Urothelium cell line (cell line): ENCODE measurements at places on chromosomes 16 and 17.

DNA sequence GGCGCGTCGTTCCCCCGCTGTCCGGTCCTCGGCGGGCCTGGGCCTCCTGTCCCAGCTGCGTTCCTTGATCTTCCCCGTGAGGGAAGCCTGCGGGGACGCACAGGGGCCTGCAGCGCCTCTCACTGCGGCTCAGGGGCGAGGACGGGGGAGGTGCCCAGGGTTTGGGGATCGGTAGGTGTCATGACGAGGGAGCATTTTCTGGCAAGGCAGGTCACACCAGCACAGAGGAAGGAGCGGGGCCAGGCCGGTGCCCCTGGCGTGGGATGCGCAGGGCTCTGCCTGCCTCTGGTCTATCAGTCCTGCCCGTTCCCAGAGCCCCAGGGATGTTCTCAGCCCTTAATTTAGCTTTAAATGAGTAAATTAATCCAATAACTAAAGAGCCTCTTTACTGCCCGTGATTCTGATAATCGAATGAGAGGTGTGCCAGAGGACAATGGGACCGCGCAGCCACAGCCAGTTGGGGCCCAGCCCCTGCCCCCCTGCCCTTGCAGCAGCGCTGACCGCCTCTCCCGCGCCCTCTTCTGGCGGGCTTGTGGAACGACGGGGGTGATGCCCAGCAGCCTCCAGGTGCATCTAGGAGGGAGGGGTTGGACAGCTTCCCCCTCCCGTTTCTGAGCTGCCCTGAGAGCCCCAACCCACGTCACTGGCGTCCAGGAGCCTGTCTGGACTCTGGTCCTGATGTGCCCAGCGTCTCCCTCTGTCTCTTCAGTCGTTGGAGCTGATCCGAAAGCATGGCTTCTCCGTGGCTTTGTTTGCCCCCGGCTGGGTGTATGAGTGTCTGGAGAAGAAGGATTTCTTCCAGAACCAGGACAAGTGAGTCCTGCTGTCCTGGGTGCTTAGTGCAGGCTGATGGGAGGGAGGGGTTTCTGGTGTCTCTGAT lies 7.9 kb downstream of the ENGASE start:
- peak; percentile 83 for DNase-seq

DNA sequence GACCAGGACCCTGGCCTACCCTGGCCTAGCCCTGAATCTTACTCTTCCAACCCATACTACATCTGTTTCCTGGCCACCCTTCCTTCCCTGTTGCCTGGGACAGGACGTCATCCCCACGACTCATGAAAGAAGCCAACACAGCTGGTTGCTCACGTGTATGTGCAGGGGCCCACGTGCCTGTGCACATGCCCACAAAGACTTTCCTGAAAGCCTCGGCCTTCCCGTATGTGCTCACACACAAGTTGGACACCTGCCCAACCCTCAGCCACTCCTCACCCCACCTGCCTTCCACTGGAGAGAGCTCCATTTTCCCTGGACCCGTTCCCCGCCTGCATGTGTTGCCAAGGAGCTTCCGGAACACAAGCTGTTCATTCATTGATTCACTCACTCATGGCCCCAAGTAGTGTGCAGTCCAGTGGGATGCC lies 7.0 kb downstream of the PLXDC1 start:
- DNase-seq = peak; percentile 87

- no peak for DNase-seq
These were observed 66.4 kb downstream of the CEP95 start for GRCh38 chr17:64573214-64573613.

DNA sequence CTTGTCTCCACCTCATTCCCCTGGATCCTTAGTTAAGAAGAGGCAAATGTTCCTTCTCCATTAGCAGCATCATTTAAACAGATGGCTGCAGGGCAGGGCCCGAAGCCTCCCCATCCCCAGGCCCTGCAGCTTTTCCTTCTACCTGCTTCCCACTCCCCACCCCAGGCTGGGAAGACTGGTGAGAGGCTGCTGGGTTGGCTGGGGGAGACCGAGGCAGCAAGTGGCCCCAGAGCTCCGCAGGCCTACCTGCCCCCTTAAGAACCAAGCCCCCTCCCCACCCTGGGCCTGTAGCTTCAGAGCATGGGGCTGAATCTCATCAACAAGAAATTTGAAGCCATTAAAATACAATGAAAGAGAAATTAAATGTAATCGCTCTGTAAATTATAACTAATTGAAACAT lies 22.1 kb upstream of the RPL38 start:
- DNase-seq = no peak

DNA sequence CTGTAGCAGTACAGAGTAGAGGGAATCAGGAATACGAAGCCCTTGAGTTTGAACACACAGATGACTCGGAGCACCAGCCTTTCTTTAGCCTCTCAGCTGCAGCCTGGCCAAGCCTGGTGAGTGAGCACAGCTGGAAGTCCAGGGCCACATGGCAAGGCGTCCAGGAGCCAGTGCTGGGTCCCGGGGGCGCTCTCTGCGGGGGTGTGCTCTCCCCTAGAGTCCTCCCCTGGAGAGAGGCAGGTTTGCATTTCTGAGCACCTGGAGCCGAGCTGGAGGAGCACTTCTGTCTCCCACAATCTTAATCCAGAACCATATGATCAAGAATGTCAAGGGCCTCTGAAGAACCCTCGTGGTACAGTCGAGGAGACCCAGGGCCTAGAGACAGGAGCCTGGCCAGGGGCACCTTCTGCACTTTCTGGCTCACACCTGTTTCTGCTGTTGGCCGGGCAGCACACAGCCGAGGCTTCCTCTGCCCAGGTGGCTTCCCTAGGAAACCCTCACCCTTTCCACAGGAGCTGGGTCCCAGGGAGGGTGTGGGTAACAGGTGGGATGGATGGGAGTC lies 78.3 kb downstream of the PLD6 start:
- no peak for DNase-seq

- DNase-seq = peak; percentile 91
These were observed 11.1 kb downstream of the TSPOAP1 start for GRCh38 chr17:58317421-58318064.

DNA sequence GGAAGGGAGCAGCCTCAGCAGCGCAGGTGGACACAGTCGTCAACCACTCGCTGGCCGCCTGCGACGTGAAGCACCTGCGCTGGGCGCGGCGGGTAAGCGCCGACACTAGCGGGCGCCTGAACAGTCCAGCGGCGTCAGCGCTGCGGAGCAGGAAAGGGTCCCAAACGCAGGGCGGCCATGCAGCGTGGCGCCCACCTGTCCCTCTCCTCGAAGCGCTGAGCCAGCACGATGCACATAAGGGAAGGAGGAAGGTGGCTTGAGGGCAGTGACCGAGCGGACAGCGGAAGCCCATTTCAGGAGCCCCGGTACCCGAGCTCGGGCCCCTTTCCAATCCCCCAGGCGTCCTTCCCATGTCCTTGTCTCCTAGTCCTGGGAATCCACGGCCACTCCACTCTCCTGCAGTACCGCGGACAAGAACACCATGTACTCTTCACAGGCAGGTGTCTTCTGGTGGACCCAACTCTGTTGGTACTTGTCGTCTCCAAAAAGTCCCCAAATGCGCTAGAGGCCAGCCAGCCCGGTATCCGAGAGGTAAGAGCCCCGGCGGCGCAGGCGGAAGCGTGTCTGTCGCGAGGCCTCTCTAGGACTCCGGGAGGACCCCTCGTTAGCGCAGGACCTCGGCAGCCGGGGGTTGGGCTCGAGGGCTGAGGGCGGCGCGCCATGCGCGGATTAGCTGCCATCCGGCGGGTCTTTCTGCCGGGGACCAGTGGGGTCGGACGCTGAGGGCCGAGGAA lies 14.4 kb downstream of the ZNF232 start:
- peak; percentile 53 for DNase-seq

- DNase-seq = no peak
These were observed 41.9 kb upstream of the KCNJ16 start for GRCh38 chr17:70033165-70033564.

GRCh38 chr16:84916178-84916577 lies 95.2 kb downstream of the ZDHHC7 start:
- no peak for DNase-seq

- DNase-seq = peak; percentile 76
These were observed 19.3 kb upstream of the CLEC3A start for GRCh38 chr16:78002915-78003538.

DNA sequence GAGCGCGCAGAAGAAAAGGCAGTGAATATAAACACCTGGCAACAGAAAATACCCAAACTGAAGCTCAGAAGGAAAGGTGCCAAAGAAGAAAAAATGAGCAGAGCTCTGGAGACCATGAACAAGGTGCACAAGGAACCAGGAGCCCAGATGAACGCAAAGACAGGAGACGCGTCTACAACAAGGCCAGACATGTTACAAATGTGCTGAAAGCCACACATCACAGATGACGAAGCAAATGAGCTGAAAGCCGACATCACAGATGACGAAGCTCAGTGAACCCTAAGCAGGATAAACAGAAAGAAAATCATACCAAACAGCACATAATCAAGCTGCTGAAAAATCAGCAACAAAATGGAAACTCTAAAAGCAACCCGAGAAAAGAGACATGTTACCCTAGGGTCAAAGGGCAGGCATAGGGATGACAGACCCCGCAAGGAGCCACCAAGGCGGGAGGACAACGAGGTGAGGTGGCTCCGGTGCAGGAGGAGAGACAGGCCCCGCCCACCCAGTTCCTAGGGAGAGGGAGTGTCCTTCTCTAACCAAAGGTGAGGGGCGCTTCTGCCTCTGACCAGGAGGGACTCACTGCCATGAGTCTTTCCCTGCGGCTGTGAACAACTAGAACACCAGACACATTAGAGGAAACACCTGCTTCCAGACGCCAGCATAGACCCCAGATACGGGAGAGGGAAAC lies 39.1 kb downstream of the CCDC57 start:
- DNase-seq = no peak

DNA sequence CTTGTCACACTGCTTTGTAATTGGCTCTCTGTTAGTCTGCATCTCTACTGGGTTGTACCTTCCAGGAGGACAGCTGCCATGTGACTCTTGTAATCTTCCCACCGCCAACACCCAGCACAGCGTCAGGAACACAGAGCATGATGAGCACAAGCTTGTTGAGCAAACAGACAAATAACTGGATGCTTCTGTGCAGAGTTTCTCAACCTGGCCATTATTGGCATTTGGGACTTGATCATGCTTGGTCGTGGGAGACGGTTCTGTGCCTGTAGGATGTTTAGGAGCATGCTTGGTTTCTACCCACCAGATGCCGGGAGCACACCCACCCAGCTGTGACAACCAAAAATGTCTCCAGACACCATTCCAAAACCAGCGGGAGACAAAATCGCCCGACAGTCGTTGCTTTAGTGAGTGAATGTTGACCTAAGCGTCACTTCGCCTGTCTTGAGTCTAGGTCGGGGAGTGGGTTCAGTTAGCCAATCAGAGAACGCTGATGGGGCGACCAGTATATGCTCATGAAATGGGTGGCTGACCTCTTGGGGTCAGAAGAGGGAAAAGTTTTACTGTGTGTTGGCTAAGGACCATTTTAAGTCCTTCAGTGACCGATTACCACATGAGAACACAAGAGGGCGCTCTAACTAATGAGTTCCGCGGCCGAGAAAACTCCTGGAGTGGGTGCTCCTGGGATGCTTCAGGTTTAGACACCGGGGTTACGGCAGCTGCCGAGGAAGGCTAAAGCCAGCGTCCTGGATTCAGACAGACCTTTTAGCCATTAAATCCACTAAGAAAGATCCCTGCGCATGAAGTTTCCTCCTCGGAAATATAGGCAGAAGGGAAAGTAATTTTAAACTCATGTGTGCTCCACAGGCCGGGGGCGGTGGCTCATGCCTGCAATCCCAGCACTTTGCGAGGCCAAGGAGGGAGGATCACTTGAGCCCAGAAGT lies 57.8 kb upstream of the TEX2 start:
- DNase-seq = peak; percentile 92

DNA sequence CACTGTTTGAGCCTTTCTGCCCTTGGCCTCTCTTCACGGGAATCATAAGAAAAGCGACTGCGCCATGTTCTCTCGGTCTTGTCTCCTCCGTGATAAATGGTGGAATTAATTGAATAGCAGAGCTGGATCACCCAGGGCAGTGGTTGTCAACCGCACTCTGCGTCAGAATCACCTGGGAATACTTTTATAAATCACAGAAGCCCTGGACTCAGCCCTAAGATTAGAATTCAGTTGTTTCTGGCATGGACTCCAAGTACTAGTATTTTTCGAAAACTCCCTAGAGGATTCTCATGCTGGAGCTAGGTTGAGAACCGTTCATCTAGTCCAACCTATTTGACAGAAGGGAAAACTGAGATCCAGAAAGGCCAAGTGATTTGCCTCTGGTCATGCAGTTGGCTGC lies 64.1 kb downstream of the SPACA3 start:
- no peak for DNase-seq

- DNase-seq = no peak
These were observed 212.3 kb upstream of the SDK2 start for GRCh38 chr17:73856556-73856955.

DNA sequence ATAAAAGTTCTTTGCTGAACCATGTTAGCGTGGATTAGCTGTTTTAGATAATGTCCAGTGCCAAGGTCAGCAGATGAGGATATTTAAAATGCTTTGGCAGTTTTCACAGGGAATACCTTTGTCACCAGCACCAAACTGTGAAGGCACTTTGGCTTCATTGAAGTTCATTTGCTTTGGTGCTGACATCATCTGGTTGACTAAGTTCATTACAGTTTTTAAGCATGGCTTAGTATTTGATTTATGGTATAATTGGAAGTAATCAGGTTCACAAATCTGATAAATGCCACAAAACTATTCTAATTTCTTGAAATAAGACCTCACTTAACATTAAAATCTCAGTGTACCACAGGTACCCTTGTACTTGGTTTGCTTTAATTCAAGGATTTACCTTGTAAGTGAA lies 4.3 kb downstream of the GID4 start:
- no peak for DNase-seq

GRCh38 chr17:8905331-8905730 lies 37.9 kb upstream of the PIK3R6 start:
- no peak for DNase-seq

DNA sequence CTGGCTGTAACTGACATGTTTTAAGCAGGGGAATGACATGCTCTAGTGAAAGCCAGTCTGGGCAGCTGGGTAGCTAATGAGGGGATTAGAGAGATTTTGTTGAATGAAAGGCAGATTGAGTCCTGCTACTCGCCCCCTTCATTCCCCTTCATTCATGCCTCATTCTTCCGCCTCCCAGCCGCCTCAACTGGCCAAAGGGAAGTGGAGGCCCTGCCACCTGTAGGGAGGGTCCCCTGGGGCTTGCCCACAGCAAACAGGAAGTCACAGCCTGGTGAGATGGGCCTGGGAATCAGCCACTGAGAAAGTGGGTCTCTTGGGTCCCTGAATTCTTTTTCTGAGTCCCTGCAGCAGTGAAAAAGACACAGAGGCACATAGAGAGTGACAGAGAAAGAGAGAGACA lies 1.1 kb upstream of the CD19 start:
- no peak for DNase-seq

- DNase-seq = no peak
These were observed 11.5 kb downstream of the CLUH start for GRCh38 chr17:2700030-2700490.
